ENCODE measurements at places on chromosomes 5 and 9. TPM values are rescaled to one million over a fixed set of nuclear protein-coding genes. Genes with fewer than 3 reads are reported as not detected.

Gene PCDHA4
- 0.43 TPM for total RNA-seq

Gene PCDH1
- 25.3 TPM for total RNA-seq

Gene WDR38
- total RNA-seq = not detected

Gene ZNF483
- 6.9 TPM for total RNA-seq

DNA sequence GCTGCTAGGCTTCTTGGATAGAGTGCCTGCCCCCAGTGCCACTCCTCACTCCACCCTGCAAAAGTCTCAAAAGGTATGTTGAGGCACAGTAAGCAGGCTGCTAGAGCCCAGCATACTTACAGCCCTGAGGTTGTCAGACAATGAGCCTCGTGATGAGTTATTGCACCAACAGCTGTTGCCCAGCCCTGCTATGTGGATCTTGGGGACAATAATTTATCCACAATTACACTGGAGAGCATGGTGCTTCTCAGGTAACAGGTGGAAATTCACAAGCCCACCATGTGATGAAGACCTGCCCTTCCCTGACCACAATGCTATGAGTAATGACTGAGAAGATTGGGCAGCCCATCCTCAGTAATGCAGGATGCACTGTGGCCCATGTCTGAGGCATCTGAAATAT, 36.5 kb downstream of the KCNIP1 start:
- H3K4me3 ChIP-seq = no peak overlapping the region
- DNase-seq = no peak
- H3K36me3 ChIP-seq = no peaks in the 10 kb centered on the region
- no peaks in the 10 kb centered on the region for H3K4me1 ChIP-seq

DNA sequence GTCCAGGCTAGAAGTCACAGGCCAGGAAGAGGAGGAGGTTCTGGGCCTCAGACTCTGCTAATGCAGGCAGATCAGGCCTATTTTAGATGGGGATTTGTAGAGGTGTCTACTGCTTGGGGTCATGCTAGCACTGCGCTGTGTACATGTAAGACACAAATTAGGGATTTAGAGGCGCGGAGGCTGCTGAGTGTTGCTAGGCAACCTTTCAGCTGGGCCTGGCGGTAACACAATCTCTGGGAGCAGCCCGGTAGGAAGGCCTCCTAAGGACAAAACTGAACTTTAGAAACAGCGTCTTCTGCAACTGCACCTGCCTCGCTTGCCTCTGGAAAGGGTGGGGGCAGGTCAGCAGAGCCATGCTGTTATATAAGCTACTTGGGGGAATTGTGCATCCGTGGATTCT, 147.9 kb downstream of the MACROH2A1 start:
- DNase-seq = peak; percentile 47
- H3K27ac ChIP-seq = no peak overlapping the region
- H3K36me3 ChIP-seq = no peaks in the 10 kb centered on the region
- no peaks in the 10 kb centered on the region for H3K27me3 ChIP-seq
- H3K4me1 ChIP-seq = peaks cover 14% of the 10 kb centered on the region
- no peak overlapping the region for H3K4me3 ChIP-seq

- no peak overlapping the region for H3K4me3 ChIP-seq
- H3K27me3 ChIP-seq = no peaks in the 10 kb centered on the region
- H3K27ac ChIP-seq = no peak overlapping the region
- H3K4me1 ChIP-seq = peaks cover 12% of the 10 kb centered on the region
- no peaks in the 10 kb centered on the region for H3K36me3 ChIP-seq
Observed at GRCh38 chr9:7094052-7094451, 336.3 kb downstream of the KDM4C start.

DNA sequence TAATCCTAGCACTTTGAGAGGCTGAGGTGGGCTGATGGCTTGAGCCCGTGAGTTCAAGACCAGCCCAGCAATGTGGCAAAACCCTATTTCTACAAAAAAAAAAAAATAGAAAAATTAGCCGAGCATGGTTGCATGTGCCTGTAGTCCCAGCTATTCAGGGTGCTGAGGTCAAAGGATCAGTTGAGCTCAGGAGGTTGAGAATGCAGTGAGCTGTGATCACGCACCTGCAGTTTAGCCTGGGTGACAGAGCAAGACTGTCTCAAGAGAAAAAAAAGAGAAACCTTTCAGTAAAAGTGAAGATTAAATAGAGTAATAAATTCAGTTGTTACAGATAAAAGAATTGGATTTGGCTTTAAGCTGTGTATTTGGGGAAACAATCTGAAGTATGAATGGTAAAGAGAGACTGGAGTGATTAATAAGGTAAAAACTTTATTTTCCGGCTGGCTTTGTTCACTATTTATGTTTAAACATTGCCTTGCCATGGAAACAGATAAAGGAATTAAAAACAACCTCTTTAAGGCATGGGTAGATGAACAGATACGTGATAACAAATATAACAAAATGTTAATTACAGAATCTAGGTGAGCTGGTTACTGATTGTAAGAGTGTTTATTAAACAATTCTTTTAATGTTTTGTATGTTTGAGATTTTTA, 56.0 kb upstream of the PCAT7 start:
- DNase-seq = no peak
- no peaks in the 10 kb centered on the region for H3K4me1 ChIP-seq
- no peaks in the 10 kb centered on the region for H3K36me3 ChIP-seq
- no peaks in the 10 kb centered on the region for H3K27me3 ChIP-seq

DNA sequence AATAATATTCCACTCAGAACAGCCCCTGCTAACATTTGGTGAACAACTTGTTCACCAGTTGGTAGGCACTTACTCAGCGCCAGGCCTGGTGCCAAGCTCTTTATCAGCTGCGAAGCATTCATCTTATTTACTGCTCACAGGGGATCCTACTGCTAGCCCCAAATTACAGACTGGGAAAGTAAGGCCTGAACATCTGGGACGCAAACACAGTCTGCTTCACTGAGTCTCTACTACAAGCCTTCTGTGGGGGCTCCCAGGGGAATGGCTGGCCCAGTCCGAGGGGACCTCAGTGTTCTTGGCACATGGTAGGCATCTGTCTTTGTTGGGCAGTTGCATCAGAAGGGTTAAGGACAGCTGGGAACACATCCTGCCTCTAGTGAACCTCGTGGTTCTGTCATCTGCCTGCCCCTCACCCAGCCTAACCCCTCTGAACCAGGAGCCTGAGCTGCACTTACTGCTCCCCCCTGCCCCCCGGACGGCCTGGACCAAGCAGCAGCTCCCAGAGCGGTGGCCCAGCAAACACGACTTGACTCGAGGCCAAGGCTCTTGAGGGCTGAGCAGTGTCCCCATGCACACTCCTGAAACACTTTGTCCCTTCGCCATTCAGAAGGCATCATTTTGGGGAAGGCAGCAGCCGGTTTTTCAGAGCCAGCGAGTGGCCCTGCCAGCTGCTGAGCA, at the start of gene PHYHD1:
PHYHD1 (plus strand) TSS at position 602 of the 678 bp plus-strand sequence. CDS start 1,342 bp downstream, outside the sequence.
- H3K4me1 ChIP-seq = no peaks in the 10 kb centered on the region
- peak; percentile 76 for DNase-seq
- H3K4me3 ChIP-seq = peak within 1 kb of the TSS; percentile 50
- peaks cover 24% of the 10 kb centered on the region for H3K36me3 ChIP-seq
- H3K27ac ChIP-seq = peak within 1 kb of the TSS; percentile 89
- no peaks in the 10 kb centered on the region for H3K27me3 ChIP-seq

- peaks cover 38% of the 10 kb centered on the region for H3K4me1 ChIP-seq
- H3K27ac ChIP-seq = no peak overlapping the region
- no peaks in the 10 kb centered on the region for H3K36me3 ChIP-seq
- no peak for DNase-seq
Observed at GRCh38 chr5:64766941-64767340, 1.6 kb downstream of the SREK1IP1 start.

DNA sequence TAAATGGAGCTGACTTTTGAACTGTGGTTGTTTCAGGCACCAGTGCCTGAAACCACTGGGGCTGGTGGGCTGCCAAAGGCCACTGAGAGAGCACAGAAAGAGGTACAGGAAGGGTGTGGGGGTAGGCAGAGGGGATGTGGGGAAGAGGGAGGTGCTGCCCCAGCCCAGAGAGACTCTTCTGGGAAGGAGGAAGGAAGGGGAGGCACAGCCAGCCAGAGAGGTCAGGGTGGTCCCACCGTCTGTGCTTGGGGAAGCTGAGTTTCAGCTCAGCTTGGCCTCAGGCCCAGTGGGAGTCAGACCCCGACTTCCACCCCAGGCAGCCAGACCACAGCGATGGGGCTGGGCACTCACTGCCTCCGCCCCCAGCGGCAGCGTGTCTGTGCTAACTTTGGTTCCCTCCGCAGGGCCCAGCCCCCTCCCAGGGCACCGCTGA, 8.6 kb upstream of the PHYKPL start:
- no peak for DNase-seq
- no peaks in the 10 kb centered on the region for H3K27me3 ChIP-seq
- no peaks in the 10 kb centered on the region for H3K36me3 ChIP-seq
- no peak overlapping the region for H3K27ac ChIP-seq
- no peak overlapping the region for H3K4me3 ChIP-seq

DNA sequence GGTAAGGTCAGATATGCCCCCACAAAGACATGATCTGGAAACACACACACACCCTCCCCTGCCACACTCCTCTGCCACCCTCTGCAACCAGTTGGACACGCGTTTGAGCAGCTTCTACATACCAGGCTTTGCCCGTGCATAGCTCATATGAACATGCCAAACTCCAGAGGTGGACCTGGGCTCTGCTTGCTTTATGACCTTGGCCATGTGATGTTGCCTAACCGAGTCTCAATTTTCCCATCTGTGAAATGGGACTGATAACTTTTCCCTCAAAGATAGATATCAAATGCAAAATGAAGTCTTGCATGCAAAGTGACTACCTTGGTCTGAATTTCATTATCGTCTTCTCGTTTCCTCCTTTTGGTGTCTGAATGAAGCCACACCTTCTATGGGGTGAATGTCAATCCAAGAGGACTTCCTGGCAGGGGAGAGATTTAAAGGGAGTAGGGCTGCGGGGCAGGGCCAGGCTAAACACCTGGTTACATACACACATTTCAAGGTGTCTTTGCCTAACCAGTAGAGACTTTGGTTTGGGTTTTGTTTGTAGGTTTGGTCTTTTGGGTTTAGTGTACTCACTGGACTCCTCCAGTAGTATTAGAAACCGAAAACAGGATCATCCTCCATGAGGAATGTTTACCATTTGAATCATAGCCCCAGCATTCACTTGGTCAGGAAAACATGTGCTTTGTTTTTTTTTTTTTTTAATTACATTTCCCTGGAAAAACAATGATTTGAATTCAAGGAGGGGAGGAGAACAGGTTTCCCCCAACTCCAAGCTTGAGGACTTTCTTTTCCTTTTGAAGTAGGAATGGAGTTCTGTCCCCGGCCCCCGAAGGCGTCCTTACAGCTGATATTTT, 63.2 kb downstream of the COL27A1 start:
- no peaks in the 10 kb centered on the region for H3K36me3 ChIP-seq
- DNase-seq = no peak
- no peak overlapping the region for H3K4me3 ChIP-seq

GRCh38 chr5:150217038-150217437, 27.2 kb downstream of the SLC6A7 start:
- no peaks in the 10 kb centered on the region for H3K36me3 ChIP-seq
- no peak overlapping the region for H3K27ac ChIP-seq
- H3K4me3 ChIP-seq = no peak overlapping the region
- no peaks in the 10 kb centered on the region for H3K4me1 ChIP-seq
- H3K27me3 ChIP-seq = no peaks in the 10 kb centered on the region
